ENCODE measurements at places on chromosomes 16 and 17. TPM values are rescaled to one million over a fixed set of nuclear protein-coding genes. Genes with fewer than 3 reads are reported as not detected.
A peak's percentile ranks its signal among the peaks of the same experiment; 100 is the strongest.

GRCh38 chr16:9135797-9136196 is 44.4 kb downstream of the HAPSTR1 start:
- peak; percentile 67 for DNase-seq

Gene LRRC37A
- not detected for total RNA-seq

DNA sequence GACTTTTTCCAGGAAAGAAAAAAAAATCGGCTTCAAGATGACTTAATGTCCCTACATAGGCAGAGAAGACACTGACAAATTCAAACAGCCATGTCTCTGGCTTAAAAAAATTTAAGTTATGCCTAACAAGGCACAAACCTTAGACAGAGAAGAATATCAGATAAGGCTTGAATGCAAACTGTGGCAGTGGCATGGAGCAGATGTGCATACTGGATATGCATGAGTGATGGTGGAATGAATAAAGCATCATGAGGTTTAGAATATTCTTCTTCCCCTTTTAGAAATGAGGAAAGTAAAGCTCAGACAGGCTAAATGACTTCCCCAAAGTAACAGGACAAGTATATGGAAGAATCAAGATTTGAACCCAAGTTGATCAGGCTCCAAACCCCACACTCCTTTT is 23.2 kb upstream of the WSCD1 start:
- DNase-seq: no peak

DNA sequence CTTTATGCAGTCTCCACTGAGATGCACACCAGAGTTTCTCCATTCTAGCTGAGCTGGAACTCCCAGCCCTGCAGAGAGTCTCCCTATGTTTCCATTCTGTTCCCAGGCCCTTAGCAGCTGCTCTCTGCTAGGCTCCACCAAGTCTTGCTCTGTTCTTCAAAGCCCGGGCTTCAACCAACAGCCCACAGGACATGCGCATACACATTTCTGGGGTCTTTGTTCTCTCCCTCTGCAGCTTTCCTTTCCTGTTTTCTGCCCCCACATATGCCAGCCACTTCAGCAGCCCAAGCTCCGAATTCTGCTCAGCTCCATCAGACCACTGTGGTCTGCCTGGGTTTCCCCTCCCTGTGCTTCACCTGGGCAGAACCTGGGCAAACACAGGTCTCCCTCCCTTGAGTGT is 205.9 kb downstream of the CBLN1 start:
- no peak for DNase-seq

Gene CNP
- 127 TPM for total RNA-seq

Gene ALDH3A2
- 127 TPM for total RNA-seq

DNA sequence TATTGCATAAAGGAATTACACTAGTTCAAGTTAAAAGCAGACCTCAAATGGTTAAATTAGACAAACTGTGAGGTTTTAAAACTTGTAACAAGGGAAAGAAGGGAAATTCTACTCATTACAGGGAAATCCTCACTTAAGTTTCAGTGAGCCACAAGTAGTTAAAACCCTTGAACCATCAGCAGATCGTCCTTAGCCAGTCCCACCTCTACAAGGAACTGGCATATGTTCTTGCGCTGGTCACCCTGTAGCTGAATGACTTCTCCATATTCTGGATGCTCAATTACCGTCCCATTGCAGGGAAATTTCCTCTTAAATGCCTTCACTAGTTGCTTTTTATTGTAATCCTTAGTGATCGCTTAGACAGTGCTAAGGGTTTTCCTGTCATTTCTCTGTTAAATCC is 5.5 kb downstream of the PRSS21 start:
- no peak for DNase-seq

- no peak for DNase-seq
These were observed 6.2 kb downstream of the EFNB3 start for GRCh38 chr17:7711051-7711755.

DNA sequence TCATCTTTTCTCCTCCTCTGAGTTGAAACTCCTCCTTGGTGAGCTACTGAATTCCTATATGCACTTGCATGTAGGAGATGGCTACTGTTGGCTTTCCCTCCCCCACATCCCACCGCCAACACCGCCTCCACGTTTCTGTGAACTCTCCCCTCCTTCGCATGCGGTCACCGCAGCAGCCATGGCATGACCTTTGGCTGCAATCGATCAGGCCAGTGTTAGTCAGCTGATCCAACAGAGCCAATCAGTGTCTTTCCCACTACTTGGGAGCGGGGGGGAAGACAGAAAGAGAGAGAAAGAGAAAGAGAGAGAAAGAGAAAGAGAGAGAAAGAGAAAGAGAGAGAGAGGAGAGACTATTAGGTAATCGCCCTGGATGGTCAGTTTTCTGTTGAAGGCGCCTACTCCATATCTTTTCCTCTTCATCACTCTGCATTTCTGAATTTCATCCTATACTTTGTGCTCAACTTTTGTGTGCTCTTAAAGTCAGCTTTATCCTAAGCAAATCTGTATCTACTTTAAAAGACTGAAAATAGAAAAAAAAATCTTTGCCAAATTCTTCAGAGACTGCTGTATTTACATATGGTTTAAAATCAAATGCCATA is 22.7 kb downstream of the ASGR1 start:
- DNase-seq: no peak

GRCh38 chr17:70365091-70365583 is 195.8 kb downstream of the KCNJ2 start:
- DNase-seq: peak; percentile 21

GRCh38 chr16:85376292-85377095 is 236.6 kb upstream of the GSE1 start:
- DNase-seq: no peak

Gene FAM171A2
- total RNA-seq: 31.1 TPM

DNA sequence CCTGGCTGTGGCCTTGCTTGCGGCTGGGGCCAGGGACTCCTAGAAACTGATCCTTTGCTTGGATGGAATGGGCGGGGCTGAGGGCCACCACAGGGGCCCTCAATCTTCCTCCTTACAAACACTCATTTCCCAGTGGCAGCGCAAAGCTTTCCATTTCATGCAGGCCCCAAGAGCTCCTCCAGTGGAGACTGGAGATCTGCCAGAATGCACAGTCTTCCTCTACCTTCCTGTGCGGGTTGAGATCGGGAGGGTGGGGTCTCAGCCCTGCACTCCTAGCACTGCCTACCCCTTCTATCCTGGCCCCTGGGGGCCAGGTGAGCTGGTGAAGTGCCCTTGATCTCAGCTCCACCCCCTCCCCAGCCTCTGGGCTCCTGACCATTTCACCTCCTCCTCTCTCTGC is 1.7 kb downstream of the NRN1L start:
- DNase-seq: no peak

- DNase-seq: no peak
These were observed 3.9 kb downstream of the SKAP1 start for GRCh38 chr17:48426019-48426665.

Gene KRTAP9-8
- total RNA-seq: not detected

Gene EVPLL
- total RNA-seq: not detected

DNA sequence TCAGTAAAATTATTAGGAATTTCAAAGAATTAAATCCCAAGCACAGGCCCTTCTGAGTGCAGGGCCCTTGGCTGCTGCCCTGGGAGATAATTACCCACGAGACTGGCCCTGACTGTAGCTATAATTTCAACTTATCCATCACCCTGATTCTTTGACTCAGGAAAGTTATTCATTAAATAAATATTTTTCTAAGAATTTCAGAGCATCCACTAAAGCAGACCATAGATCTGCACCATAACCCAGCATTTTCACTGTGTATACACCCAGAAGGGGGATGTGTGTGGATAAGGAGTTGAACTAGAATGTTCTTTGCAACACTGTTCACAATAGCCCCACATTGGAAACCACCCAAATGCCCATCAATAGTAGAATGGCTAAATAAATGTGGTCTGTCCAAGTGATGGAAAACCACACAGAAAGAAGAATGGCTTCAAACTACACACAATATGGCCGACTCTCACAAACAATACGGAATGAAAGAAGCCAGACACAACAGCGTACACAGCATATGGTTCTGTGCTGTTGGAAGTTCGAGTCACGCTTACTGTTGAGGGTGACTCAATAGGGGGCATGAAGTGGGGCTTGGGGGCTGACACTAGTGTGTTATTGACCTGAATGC is 33.9 kb upstream of the MEAK7 start:
- no peak for DNase-seq
